H54 (cell line): ENCODE measurements at places on chromosomes 7 and 10.

GRCh38 chr7:92325858-92326257, 80.1 kb downstream of the ANKIB1 start:
- no peak for DNase-seq

GRCh38 chr7:77327932-77328628, 88.1 kb downstream of the GSAP start:
- no peak for DNase-seq

GRCh38 chr7:36127075-36127740, 25.8 kb upstream of the EEPD1 start:
- DNase-seq: no peak

GRCh38 chr7:13072014-13072413, 384.6 kb downstream of the ARL4A start:
- DNase-seq: no peak
